ENCODE measurements at places on chromosomes 1 and 21.

- no peak for DNase-seq
Measured at GRCh38 chr1:159918352-159919200, 6.7 kb downstream of the TAGLN2 start.

DNA sequence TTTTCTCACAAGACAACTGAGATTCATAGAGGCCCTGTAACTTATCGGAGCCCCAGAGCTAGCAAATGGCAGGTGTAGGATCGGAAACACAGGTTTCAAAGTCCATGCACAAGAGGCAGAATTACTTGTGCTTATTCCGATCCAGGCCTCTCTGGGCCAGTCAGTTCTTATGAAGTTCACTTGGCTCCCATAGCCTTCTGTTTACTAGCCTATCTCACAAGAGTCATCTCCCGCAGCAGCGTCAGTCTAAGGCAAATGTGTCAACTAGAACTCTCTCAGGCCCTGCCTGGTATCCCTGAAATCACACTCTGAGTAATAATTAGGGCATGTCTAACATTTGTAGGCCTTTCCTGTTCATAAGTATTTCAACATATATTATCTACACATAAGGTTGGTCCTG is 43.3 kb downstream of the PHC2 start:
- DNase-seq: no peak

DNA sequence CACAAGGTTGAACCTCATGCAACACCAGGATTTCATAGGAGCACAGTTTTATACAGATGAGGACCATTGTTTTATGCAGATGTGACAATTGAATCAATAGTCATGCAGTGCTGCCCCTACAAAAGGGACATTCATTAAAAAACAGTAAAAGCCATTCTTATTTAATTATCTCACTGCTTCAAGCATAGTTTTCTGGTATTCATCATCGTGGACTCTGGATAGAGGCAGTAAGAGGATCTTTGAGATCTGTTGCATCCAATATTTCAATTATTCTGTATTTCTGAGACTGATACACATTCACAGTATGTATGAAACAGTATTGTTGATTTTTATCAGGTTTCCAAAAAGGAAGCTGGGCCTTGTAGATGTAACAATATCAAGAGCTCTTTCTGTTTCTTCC is 237.6 kb downstream of the RYR2 start:
- no peak for DNase-seq

DNA sequence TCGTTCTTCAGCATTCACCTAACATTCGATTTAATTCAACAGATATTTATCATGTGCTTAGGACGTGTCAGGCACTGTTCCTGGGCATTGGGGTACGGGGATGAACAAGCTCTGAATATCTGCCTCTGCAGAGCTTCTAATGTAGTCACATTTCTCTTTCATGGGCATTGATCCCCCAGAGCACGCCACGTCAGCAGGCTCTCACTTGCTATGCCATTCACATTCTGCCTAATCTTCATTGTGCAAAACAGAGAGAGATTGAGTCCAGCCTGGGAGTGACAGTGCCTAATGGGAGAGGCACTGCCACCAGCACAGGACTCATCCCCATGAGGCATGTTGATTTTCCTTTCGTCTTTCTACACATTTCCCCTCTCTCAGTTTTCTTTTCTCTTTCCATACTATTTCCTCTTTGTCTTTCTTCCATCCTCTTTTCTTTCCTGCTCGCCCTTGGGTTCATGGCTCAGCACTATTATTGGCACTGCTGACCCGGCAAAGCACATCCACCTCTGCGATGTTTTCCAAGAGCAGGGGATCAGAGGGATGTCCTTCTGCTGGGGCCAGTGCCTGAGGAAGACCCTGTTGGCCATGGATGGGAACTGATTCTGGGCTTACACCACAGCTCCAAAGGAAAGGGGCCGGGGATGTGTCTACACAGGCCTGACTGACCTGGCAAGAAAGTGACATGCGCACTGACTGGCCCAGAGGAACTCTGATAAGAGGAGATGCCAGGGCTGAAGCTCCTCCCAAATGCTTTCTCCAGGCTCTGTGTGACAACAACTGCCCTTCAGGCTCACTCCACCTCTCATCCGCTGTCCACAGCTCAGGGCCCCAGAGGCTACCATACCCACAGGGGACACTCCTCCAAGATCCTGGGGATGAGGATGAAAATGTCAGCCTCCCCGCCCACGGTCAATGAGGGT is 195.9 kb downstream of the TOMM20 start:
- no peak for DNase-seq

GRCh38 chr1:40312238-40313205 is 4.6 kb downstream of the COL9A2 start:
- peak; percentile 16 for DNase-seq

DNA sequence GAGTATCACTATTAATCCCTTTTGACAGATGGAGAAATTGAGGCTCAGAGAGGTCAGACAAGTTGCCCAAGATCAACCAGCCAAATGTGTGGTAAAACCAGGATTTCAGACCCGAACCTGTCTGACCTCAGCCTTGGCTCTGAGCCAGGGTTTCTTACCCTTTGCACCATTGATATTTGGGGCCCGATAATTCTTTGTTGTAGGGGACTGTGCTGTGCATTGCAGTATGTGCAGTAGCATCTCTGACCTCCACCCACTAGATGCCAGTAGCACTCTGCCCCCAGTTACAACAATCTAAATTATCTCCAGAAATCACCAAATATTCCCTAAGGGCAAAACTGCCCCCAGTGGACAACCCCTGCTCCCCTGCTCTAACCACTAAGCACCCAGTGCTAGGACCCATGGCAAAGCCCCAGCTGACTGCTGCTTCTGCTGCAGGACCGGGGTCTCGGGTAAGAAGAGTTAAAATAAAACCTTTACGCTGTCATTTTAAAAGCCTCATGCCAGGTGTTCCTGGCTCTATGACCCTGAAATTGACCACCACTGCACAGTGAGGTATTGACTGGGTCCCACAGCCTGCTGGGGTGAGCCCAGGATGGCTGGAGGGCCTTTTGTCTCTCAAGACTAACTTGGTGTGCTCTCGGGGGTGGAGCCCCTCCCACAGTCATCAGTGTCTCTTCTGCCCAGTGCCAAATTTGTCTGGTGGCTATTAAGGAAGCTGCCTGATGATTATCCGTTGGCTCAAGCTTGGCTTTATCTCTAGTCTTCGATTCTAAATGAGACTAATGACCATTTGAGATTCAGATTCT is 5.6 kb upstream of the MAN1C1 start:
- DNase-seq: peak; percentile 18

- no peak for DNase-seq
Measured at GRCh38 chr1:95086949-95087533, 14.3 kb upstream of the ALG14 start.

DNA sequence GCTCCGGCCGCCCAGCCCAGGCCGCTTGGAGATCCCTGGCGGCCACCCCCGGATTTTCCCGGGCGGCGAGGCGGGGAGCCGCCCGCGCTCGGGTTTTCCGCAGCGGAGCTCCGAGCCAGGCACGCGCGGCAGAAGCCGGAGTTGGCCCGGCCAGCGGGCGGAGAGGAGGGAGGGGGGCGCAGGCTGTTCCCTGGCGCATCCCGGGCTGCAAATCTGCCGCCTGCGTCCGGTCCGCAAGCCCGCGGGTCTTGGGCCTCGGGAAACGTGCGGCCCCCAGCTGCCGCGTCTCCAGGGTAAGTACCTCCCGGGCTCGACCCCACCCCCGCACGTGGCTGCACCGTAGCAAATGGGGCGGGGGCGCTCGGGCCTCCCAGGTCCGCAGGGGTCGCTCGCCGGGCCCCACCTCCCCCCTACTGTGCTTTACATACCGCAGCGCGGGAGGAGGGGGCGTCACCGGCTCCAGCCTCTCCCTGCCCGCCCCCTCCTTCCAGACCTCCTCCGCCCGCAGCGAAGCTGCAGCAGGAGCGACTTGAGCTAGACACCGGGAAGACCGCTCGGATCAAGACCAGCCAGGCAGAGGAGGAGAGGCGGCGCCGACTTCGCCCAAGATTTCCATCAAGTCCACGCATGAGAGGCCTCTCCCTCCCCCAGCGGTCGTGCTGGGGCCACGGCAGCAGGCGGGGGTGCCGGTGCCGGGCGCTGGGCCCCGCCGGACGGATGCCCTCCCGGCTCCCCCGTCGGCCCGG is 1.6 kb downstream of the TMEM200B start:
- peak; percentile 39 for DNase-seq
